ENCODE measurements at places on chromosomes 5 and 9.

DNA sequence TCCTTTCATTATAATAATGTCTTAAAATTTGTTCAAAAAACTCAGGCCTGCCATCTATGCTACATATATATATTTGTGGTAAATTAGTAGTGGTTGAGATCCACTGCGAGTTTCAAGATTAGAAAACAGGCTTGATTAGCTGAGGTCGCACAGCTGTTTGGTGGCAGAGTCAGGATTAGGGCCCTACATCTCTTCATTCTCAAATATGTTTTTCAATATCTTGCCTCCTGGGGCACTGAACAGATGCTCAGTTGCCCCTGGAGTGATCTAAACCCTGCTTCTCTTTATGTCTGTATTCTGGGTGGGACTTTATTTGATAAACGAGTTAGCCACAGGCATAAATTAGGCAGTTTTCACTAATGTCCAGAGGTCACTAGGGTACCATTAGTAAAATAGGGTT, 27.8 kb upstream of the CEP120 start:
- DNase-seq: no peak

- no peak for DNase-seq
These were observed 20.3 kb upstream of the GRAMD2B start for GRCh38 chr5:126402621-126403555.

DNA sequence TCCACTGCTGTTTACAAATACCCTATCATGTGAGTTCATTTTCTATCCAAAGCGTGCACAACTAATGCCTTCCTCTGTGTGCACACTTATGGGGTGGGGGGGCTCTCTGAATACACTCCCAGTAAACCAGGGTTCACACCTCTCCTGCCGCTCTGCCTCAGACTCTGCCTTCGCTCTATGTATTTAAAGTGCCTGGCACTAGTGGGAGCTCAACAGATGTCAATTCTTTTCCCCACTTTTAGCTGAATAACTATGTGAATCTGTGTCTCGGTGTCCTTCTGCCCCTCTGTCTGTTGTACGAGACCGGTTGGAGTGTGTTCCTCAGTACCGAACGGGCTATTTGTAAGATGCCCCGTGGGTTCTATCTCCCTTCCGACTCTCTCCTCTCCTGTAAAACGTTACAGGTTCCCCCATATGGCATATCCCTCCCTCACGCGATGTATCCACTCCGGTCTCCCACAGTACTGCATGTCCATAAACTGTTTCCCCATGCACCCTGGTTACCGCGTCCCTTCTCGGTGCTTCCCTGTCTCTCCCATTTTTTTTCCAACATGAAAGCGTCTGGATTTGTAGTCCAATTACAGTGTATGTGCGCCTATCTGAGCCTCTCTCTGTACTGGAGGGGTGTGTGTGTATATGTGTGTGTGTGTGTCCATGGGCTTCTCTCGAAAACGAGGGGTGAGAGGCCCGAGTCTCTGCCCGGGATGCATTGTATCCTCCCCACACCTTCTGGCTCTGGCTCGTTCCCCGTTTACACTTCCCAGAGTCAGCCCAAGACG, 1.6 kb downstream of the ELL2 start:
- DNase-seq: no peak

DNA sequence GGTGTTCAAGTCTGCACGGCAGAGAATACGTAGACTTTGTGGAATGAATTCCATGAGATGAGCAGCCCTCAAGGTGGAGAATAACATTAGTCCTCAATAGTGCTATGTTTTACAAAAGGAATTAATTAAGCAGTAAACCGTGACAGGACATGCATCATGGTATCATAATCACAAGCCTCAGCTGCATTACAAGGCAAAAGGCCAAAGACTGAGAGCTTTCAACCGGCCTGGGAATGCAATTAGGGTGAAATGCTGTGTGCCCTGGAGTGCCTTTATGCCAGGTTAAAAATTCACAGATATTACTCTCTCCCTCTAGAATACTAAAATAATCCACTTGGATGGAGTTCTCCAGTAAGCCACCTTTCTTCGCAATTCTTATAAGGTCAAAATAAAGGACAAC, 270.6 kb downstream of the MLLT3 start:
- no peak for DNase-seq

DNA sequence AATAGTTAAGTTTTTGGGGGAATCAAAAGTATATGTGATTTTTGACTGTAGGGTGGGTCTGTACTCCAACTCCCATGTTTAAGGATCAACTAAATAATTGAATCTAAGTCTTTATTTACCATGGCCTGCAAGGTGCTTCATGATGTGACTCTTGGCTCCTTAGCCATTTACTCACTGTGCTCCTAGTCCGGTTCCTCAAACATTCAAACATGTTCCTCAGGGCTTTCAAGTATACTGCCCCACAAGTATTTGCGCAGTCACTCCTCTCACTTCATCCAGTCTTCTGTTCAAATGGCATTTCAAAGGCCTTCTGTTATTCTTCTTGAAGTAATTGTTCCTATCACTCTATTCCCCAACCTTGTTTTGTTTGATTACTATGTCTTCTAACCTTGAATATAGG, 16.4 kb downstream of the SMC2 start:
- DNase-seq: no peak

DNA sequence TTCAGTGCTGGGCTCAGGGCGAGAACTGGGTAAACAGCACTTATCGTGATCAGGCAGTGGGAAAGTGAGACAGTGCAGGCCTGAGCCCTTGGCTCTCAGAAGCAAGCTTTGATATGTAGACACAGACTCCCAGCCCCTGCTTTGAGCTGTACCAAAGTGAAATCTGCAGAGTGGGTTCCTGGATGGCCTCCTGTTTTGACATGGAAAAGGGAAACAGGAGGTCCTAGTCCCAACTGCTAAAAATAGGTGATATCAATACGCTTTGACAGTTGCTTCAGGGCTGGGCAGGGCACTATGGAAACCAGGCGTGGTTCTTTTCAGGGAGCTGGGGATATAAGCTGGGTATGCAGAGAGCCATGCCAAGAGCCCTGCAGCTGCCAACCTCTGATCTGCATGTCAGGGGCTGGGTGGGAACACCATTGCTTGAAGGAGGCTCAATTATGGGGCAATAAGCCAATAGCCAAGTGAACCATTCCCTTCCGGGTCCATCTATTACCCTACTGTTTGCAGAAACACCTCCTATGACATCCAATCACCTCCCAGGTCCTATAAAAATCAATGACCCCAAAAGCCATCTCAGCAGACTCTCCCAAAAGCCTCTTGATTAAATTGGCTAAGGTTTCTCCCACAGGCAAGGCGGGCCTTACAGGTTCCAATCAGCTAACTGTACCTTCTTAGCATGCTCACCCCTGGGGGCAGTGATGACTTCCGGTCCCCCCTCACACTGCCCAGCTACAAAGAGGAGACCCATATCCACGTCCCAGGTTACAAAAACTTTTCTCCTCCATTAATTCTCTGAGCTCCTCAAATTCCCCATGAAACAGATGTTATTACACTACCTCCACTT, 45.8 kb downstream of the EPB41L4B start:
- DNase-seq: no peak

DNA sequence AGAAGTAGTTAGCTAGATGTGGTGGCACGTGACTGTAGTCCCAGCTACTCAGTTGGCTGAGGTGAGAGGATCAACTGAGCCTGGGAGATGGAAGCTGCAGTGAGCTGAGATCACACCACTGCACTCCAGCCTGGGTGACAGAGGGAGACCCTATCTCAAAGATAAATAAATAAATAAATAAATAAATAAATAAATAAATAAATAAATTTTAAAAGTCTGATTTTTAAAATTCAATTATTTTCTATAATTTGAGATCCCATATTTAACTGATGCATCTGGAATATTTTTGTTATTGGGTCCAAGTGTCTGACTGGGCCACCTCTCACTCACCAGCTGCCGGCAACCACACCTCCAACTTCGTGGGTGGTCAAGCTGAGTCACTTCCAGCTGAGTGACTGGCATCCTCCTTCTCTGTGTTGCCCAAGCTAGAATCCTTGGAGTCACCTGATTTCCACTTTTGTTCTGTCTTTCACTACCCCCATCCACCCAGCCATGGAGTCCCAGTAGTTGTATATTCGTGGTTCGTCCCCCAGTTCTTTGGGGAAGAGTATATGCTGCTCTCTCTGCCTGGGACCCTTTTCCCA, 70.9 kb downstream of the EGFLAM start:
- no peak for DNase-seq

GRCh38 chr5:82884821-82885471, 192.2 kb downstream of the TMEM167A start:
- no peak for DNase-seq

DNA sequence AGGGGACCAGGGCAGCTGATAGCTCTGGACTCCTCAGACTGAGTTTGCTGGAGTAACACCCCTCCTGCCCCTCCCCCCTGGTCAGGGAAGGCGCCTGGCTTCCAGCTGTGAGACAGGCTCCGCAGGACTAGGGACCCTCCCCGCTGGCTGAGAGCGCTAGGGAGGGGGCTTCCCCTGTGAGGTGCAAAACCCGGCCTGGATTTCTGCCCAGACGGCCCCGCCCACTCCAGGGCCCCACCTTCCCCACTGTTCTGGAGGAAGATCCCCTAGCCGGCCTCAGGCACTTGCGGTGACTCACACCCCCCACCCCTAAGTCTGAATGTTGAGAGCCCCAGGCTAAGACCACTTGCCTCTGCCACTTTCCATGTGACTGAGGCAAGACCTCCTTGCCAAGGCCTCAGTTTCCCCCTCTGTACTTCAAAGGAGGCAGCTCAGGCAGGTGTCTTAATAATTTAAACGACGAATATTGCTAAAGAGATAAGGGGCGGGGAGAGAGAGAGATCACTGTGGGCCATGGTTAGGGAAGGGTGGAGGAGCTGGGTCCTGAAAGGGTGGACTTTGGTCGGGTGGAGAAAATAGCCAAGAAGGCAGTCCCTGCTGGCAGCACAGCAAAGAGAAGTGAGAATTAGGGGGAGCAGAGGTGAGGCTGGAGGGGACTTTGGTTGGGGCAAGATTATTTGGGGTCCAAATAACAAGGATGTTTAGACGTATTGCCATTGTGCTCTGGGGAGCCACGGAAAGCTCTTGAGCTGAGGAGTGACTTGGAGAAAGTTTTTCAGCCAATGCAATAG, 1.0 kb upstream of the DAB2IP start:
- DNase-seq: no peak

DNA sequence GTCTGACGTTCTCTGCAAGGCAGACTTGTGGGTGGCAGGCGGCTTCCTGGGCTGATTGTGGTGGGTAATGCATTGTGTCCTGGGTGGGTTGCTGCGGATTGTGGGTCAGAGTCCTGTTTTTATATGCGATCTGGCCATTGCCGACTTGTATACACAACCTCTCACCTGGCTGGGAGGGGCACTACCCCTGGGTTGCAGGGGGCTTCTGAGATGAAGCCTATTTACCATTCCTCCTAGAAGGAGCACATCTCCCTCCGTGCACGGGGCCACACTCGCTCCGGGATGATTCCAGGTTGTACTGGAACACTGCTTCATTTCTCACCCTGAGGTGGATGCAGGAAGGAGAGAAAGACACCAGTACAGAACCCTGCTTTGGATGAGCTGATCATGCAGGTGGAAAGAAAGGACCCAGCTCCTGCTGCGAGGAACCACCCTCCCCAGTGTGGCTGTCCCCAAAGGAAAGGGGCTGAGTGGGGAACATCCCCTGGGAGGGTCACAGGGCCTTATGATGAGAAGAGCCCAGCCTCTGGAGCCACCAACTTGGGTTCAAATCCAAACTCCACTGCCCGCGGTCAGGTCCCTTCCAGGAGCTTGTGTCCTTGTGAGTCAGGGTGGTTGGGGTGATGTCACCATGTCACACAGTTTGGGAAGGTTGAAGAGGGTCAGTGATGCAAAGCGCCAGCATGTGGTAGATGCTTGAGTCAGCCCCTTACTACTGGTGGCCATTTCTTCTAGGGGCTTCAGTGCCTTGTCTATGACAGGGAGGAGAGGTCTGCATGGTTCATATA, 151.8 kb upstream of the COL5A1 start:
- no peak for DNase-seq

GRCh38 chr5:77427998-77428397, 64.1 kb downstream of the WDR41 start:
- no peak for DNase-seq

DNA sequence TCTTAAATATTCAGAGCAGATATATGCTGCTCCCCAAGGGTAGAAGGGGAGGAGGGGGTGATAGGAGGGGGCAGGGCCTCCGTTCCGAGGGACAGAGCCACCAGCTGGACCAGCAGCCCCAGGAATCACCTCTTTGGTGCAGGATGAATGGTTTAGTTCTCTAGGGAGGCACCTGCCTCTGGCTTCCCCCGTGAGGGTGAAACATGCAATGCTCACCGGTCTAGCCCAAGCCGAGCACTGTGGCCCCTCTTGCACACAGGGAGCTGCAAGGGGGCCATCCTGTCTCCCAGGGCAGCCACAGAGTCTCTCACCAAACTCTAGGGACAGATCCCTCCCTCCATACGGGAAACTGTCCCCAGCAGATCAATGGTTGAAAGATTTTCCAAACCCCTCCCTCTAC, 163.7 kb downstream of the DAB2IP start:
- DNase-seq: no peak

- no peak for DNase-seq
These were observed 513.9 kb downstream of the TLE4 start for GRCh38 chr9:80085668-80086067.

DNA sequence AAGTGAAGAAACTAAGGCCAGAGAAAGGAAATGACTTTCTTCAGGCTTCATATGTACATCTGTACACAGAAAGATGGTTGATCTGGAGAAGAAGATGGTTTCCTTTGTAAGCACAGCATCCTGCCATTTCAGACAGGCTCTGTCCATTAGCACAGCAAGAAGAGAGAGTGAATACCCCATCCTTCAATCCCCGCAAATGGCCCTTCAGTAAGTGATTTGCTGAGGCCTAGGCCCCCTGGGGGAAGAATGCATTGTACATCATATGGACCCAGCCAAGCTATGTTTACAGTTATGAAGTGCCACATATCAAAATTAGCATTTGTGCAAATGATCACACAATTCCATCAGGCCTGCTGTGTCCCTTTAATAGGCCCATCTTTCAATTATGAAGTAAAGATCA, 657.4 kb downstream of the BRINP1 start:
- DNase-seq: no peak

DNA sequence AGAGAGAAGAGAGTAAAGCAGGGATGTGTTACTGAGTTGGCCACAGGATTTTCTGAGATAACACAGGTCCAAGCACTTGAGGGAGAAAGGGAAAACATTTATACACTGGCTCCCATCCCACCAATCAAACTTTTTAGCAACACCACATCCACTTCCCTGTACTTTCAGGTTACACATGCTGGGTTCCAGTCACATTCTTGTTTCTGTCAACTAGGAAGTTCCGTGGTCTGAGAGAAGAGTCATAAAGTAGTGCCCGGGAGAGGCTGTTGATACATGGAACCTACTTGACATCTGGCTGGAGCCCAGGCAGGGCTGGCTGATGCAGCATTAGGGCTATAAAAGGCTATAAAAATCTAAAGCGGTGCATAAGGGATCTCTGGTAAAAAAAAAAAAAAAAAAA, 473.9 kb upstream of the COX7C start:
- DNase-seq: no peak
